Forelimb muscle (tissue), 1 donor: ENCODE measurements at places on chromosomes 13 and 19.

- no peak for DNase-seq
These were observed 1.2 kb downstream of the LONP1 start for GRCh38 chr19:5718579-5719273.

- DNase-seq, result no peak
These were observed 1.3 kb downstream of the RHPN2 start for GRCh38 chr19:33063356-33063752.

DNA sequence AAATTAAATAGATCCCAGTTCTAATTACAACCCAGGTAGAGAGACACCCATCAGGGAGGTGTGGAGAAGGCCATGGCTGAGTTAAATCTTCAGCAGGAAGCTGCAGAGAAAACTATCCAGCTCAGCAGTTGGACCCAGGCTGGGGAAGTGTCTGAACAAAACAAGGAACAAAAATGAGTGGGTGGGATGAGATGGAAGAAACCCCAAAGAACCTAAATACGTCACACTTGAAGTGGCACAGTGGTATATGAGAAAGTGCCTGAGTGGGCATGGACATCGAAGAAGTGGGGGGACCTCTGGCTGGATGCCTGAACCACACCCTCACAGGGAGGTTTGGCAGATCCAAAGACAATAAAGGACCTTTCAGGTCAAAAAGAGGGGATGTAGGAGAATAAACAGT lies 3.5 kb upstream of the EPHX3 start:
- DNase-seq, result no peak

DNA sequence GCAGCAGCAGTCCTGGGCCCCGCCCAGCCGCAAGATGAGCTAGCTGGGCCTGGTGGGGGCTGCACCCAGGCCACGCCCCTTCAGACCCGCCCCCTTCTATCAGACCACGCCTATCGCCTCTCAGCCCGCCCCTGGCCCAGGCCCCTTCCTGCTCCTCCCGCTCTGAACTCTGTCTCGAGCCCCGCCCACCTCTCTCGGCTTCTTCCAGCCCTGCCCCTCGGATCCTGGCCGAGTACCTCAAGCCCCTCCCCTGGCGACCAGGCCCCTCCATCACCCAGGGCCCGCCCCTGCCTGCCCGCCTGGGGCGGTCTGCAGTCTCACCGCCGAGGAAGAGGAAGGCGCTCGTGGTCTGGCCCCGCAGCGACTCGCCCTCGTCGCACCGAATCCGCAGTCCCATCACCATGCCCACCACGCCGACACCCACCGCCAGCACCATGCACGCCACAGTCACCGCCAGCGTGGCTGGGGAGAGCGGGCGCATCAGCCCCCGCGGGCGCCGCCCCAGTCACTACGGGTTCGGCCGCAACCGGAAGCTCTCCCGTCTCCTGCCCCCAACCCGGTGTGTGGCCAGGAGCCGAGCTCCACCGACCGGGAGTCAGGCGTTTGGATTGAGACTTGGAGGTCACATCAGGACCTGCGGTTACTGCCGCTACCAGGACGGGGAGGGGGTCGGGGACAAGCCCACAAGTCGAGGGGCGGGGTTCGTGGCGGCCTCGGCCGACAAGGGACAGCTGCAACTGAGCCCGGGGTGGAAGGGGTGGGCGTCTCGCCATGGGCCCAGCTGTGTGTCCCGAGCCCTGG lies 1.0 kb downstream of the CLDND2 start:
- DNase-seq, result peak; percentile 91

DNA sequence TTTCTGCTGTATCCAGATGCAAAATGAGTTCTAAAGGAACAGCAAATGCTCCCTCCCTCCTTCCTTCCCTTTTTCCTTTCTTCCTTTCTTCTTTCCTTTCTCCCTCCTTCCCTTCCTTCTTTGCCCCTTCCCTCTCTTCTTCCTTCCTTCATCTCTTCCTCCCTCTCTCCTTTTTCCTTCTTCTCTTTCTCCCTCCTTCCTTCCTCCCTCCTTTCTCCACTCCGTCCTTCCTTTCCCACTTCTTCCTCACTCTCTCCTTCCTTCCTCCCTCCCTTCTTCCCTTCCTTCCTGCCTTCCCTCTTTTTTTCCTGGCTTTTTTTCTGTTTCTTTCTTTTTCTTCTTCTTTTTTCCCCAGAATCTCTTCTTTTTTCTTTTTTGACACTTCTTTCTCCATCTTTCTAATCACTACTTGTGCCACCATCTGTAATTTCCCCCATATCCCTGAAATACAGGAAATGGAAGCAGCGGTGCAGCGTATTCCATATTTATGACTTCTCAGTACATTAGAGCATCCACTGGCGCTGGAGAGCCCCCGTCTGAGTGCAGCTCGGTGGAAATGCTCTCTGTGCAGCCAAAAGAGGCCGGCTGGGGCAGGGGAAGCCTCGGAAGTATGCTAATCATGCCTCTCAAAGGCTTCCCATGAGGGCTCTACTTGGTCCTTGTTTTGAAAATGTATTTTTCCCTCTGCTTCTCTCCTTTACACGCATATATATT lies 275.6 kb downstream of the TSHZ3 start:
- DNase-seq, result no peak

DNA sequence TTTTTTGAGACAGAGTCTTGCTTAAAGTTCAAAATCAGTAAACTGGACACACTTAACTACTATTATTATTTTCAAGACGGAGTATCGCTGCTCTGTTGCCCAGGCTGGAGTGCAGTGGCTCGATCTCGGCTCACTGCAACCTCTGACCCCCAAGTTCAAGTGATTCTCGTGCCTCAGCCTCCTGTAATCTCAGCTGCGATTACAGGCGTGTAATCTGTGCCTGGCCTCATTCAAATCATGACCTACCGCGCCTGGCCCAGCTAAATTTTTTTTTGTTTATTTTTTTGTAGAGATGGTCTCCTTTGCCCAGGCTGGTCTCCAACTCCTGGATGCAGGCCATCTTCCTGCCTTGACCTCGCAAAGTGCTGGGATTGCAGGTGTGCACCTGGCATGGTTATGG lies 23.0 kb downstream of the ZNF101 start:
- no peak for DNase-seq

DNA sequence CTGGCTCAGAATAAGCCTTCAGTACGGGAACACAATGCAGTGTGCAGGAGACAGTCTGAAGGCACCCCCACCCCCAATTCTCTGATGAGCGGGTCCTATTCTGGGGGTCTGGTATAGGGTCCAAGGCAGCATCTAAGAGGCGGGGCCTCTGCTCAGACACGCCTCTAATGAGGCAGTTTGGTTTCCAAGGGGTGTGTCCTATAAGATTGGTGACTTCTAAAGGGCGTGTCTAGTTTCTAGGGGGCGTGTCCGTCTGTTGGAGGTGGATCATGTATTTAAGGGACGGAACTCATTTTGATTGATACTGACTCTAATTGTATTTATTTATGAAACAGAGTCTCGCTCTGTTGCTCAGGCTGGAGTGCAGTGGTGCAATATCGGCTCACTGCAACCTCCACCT lies 8.7 kb downstream of the FIZ1 start:
- no peak for DNase-seq

DNA sequence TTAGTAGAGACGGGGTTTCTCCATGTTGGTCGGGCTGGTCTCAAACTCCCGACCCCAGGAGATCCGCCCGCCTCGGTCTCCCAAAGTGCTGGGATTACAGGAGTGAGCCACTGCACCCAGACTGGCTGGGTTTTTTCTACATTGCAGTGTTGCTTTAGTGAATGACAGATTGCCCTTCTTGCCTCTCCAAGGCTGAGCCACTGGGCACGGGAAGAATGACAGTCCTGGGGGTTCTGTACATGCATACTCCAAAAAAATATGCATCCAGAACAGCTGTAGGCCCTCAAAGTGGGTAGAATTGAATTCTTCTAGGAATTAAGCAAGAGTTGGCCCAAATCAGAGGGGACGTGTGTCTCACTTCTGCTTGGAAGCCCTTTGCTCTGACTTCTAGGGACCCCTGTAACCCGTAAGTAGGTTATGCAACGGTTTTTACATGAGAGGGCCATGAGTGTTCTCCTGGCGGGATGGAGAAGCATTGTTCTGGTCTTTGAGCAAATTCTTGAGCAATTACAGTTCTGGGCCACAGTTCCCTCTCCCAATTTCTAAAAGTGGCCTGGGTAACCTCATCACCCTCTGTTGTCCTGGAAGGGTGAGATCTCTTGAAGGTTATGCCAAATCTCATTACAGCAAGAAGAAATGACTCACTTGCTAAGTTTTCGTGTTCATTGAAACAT lies 3.6 kb downstream of the ACTN4 start:
- no peak for DNase-seq

DNA sequence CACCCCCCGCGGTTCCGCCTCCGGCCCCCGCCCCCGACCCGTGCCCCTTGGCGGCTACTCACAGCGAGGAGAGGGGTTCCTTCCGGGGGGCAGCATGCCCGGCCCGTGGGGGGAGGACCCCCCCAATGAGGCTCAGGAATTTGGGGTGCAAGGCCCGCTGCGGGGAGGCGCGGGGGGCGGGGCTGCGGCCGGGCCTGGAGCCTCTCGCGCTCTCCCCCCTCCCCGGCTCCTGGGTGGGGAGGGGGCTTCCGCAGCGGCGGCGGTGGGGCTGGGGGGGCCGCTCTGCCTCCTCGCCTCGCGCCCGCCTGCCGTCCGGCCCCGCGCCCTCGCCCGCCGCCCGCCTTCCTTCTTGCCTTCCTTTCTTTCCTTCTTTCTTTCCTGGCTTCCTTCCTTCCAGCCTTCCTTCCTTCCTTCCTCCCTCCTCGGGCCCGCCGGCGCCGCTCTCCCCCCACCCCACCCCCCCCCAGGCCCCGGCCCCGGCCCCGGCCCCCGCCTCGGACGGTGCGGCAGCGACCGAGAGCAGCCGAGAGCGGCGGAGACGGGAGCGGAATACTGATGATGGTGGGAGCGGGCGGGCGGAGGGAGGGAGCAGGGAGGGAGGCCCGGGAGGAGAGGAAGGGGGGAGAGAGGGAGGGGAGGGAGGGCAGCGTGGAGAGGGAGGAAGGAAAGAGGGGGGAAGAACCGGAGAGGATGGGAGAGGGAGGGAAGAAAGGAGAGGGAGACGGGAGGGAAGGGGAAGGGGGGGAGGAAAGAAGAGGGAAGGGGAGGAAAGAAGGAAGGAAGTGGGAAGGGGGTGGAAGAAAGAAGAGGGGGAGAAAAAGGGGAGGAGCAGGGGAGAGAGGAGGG lies at the start of gene LRRC4B:
Gene LRRC4B, minus strand, starts transcription at position 554 of the 846 bp plus-strand sequence. CDS start 19,597 bp downstream, outside the sequence.
- no peak for DNase-seq

- DNase-seq, result no peak
These were observed 96.7 kb upstream of the DIAPH3 start for GRCh38 chr13:60260440-60260839.

DNA sequence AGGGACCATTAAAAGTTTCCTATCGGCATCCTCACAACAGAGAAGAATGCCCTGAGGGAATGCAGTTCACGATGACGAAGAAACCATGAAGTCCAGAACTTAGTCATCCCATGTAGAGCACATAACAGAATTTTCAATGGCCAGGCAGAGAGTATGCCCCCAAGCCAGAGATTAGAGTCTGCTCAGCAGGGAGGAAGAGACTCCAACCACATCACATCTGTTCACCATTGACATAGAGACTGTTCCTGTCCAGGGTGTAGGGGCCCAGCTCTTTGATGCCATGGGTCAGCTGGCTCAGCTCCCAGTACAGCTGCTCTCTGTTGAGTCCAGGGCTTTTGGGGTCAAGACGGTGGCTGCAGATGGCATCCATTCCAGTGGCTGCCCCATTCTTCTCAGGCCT lies 68.2 kb downstream of the MBD3L1 start:
- DNase-seq, result no peak

DNA sequence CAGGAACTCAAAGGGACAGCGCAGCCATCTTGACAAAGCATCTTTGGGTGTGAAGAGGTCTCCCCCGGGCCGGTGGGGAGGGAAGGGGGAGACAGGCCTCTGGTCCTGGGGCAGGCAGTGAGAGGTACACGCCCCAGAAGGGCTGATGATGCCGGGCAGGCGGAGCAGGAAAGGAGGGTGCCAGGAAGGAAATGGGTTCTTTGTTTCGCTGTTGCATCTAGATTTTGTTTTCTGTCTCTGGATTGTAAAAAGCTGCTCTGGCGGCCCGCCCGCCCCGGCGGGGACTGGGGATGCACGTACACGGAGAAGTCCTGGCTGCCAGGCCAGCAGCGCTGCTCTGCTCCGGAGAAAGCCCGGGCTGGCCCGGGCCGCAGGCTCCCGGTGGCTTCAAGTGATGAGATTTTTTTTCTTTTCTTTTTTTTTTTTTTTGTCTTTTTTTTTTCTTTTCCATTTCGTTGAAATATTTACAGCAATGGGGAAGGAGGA lies 13.2 kb upstream of the ASF1B start:
- DNase-seq, result peak; percentile 63

DNA sequence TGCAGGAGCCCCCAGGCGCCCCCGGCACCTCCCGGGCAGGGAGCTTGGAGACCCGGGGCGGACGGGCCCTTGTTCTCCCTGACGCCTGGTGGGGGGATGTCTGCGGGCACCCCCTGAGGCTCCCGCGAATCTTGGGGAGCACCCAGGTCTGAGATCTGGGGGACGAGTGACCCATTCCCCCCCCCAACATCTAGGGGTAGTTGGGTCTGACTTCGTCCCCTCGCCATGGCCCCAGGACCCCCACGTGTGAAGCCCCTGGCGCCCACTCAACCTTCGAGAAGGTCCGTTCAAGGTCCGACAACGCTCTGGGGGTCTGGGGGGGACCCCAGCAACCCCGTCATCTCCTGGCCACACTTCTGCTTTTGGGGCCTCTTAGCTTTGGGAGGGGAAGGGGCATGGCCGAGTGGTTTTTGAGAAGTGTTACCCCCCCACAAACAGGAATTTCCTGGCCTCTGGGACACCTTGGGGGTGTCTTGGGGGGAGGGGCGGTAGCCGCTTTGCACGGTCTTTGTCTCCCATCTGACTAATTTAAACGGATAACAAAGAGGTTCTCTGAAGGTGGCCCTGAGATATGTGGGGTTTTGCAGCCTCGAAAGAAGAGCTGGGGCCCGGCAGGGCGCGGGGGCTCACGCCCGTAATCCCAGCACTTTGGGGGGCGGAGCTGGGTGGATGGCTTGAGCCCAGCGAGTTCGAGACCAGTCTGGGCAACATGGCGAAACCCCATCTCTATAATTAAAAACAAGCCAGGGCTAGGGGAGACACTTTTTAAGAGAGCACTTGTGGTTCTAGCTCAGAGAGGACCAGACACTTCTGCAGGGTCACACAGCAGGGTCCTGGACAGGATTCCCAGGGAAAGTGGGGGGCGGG lies 608 bp downstream of the CNN2 start:
- DNase-seq, result no peak

GRCh38 chr13:44451126-44451525 lies 77.5 kb downstream of the SERP2 start:
- no peak for DNase-seq

GRCh38 chr19:5484398-5485285 lies 29.4 kb downstream of the ZNRF4 start:
- no peak for DNase-seq

- peak; percentile 46 for DNase-seq
These were observed 676.7 kb upstream of the SPRY2 start for GRCh38 chr13:81017513-81018152.
